ENCODE measurements at places on chromosomes 11 and 22. TPM values are rescaled to one million over a fixed set of nuclear protein-coding genes. Genes with fewer than 3 reads are reported as not detected.

The MFNG gene
- polyA plus RNA-seq = 14.3 TPM

The BIK gene
- 7.6 TPM for polyA plus RNA-seq

The SYCE3 gene
- 1.7 TPM for polyA plus RNA-seq

The SLC15A3 gene
- 166 TPM for polyA plus RNA-seq

The ASCL2 gene
- 0.94 TPM for polyA plus RNA-seq

The BRD1 gene
- 16.6 TPM for polyA plus RNA-seq

The PTPN5 gene
- polyA plus RNA-seq = 0.02 TPM

The DLG2 gene
- polyA plus RNA-seq = 0.83 TPM

The IGSF22 gene
- polyA plus RNA-seq = 0.33 TPM

The CENPM gene
- polyA plus RNA-seq = 20.5 TPM

The NCAM1 gene
- 0.58 TPM for polyA plus RNA-seq
